ENCODE measurements at places on chromosomes 16 and 17.

DNA sequence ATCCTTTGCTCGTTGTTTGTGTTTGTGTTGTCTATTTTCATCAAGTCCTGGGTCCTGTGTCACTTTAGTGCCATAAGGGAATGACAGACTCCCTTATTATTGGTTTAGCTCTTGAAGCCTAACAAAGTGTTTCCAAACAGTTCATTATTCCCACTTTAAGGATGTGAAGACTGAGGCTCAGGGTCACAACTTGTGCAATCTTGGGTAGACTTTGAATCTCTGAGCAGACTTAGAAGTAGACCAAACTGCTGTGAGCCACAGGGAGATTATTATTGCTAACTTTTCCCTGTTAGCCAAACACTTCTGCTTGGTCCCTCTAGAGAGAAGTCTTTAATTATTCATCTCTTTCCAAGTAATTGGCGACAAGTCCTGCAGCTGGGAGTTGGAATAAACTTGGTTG, 31.8 kb downstream of the PRKCB start:
- DNase-seq = no peak

- DNase-seq = no peak
Observed at GRCh38 chr17:15143524-15143923, 121.6 kb downstream of the PMP22 start.

GRCh38 chr17:19391432-19391831, 4.4 kb upstream of the MFAP4 start:
- no peak for DNase-seq

DNA sequence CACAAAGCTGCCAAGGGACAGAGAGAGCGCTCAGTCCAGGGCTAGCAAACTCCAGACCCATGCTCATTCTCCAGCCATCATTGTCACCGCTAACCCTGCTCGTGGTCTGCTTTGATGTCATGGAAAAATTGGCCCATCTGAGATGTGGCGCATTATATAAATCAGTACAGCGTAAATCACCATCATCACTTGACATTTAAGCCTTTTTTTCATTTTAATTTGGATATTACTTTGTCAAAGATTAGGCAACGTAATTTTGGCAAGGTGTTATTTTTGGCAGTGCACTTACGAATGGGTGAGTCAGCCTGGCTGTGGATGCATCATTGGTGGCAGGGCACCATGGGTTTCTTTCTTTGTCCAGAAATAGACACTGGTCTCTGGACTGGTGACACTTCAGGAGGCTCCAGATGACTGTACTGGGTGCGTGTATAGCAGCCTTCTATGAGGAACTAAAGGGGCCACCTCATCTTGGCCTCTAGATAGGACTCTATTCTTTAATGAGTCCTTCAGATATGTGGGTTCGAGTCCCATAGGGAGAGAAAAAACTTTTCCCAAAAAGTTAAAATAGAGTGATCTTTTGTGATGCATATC, 166.3 kb downstream of the MSI2 start:
- no peak for DNase-seq

GRCh38 chr17:82238472-82239201, 9.8 kb downstream of the SLC16A3 start:
- DNase-seq = peak; percentile 67

- no peak for DNase-seq
Observed at GRCh38 chr16:57639172-57639887, 10.9 kb downstream of the ADGRG1 start.

Data from stimulated activated CD4-positive, alpha-beta T cell treated with anti-CD3 and anti-CD28 coated beads, Interleukin-4, amount 100 ng/mL, for 1 hour (primary cell).